Activated T-cell treated with anti-CD3 and anti-CD28 coated beads for 24 hours (primary cell): ENCODE measurements at places on chromosomes 4 and X.

- DNase-seq: no peak
Observed at GRCh38 chr4:184250795-184251669, 33.4 kb upstream of the ENPP6 start.

- no peak for DNase-seq
Observed at GRCh38 chr4:163111588-163111987, 55.1 kb downstream of the NAF1 start.

- DNase-seq: no peak
Observed at GRCh38 chr4:8366601-8367000, 73.9 kb downstream of the ACOX3 start.

GRCh38 chrX:54411732-54412131 lies 28.5 kb upstream of the TSR2 start:
- no peak for DNase-seq

- no peak for DNase-seq
Observed at GRCh38 chr4:48321312-48321711, 20.0 kb upstream of the SLAIN2 start.

DNA sequence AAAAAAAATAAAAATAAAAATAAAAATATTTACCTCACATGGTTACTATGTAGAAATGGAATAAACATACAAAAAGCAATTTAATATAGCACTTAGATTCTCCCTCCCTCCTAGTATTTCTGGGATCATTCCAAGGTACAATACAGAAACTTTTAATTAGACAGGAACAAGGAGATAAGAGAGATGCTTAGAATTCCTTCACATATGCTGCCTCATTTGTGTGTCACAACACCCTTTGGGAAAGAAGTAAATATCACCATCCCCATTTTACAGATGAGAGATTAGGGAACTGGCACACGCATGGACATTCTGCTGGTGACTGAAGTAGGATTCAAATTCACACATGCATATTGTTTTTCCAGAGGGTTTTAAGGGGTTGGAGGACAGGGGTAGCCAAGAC lies 164.2 kb downstream of the APBB2 start:
- DNase-seq: no peak

DNA sequence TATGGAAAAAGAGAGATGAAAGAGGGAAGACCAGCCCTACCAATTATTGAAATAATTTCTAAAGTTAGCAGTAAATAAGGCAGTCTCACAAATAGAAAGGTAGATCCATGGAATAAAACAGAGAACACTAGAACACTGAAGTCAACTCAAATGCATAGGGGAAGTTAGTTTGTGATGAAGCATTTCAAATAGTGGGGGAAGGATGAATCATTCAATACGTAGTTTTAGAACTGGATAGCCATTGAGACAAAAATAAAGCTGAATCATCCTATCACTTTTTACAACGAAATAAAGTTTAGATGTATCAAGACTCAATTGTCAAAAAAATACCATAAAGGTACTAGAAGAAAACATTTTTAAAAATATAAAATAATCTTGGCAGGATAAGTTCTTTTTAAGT lies 143.2 kb upstream of the DGKK start:
- no peak for DNase-seq

- no peak for DNase-seq
Observed at GRCh38 chrX:68375803-68376202, 57.5 kb downstream of the OPHN1 start.

DNA sequence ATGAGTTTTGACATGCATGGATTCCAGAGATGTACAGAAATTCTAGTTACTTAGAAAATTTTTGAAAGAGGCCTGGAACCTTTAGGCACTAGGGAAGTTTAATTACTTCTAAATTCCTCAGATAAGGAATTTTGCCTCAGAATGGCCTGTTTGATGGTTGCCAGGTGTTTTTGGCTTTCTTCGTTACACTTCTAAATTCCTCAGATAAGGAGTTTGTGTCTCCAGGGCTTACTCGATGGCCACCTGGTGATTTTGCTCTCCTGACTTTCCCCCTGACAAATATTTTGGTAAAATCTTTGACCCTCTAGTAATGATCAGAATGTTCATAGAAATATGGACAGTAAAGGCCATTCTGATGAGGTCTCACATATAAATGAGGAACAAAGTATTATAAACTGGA lies 64.3 kb downstream of the BEX3 start:
- no peak for DNase-seq

GRCh38 chr4:54473077-54473545 lies 184.6 kb upstream of the KIT start:
- DNase-seq: no peak

GRCh38 chr4:109294006-109294405 lies 8.5 kb downstream of the COL25A1 start:
- DNase-seq: no peak

- DNase-seq: no peak
Observed at GRCh38 chr4:152104901-152105357, 344.1 kb upstream of the GATB start.

- no peak for DNase-seq
Observed at GRCh38 chrX:47960406-47960805, 43.4 kb downstream of the ZNF182 start.

GRCh38 chrX:108298165-108298602 lies 140.0 kb downstream of the COL4A6 start:
- DNase-seq: no peak

GRCh38 chrX:139795196-139795595 lies 87.2 kb upstream of the MCF2 start:
- no peak for DNase-seq

DNA sequence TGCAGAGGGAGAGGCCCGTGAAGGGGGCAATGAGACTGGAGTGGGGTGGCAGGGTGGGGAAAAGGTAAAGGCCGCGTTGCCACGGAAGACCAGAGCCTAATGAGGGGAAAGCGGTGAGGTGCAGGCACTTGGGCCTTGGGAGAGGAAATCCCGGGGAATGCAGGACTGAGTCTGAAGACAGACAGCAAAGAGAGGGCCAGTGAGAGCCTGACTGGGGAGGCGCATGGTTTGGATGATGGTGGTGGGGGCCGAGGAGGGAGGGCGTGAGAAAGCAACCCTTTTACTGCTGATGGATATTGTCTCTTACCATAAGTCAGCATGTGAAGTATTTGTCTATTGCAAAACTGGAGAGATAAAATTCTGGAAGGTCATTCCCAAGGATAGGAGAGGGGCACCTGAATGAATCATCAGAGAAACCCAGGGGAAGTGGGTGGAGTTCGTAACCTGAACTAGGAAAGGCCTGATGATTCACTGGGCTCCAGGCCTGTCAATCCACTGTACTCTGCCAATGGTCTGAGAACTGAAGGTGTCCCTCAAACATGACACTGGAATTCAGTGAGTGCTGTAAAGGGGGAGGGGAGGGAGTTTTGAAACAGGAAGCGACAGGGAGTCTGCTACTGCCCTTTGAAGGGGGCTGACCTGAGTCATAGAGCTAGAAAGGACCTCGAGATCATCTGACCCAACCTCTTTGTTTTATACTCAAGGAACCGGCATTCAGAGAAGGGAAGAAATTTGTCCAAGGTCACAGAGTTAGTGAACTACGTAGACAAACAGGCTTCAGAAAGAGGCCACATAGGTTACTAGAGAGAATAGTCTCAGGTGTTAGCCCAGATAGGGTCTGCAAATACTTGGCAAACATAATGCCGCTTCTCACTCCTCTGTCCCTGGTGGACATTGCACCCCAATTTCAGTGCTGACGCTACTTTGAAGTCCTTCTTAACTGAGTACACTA lies 52.2 kb downstream of the NALF2 start:
- no peak for DNase-seq

- DNase-seq: no peak
Observed at GRCh38 chrX:40727093-40727492, 8.2 kb downstream of the MED14 start.

GRCh38 chrX:49249071-49249470 lies 13.8 kb downstream of the CCDC22 start:
- no peak for DNase-seq

DNA sequence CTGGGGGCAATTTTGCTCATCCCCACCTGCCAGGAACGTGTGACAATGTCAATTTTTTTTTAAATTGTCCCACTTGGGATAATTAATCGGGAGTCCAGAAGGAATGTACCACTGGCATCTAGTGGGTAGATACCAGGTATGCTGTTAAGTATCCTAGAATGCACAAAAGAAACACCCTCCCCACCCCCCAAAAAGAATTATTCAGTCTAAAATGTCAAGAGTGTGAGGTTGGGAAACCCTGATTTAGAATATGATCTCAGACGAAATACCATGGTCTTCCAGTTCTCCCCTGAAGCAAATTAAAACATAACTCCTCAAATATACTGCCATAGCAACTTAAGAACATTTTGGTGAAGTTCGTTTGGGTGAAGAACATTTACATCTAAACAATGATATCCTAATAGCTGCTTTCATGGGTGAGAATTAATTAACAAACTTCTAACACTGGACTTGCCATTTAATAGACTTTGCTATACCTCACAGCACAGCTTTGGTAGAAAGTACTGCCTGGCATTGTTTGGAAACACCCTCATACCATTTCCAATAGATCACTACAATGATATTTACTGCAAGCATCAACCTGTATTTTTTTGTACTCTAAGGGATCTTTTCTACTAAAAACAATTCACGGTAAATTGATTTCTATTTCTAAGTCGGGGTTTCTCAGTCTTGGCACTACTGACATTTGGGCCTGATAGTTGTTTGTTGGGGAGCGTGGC lies 36.5 kb downstream of the SH3RF1 start:
- DNase-seq: no peak

DNA sequence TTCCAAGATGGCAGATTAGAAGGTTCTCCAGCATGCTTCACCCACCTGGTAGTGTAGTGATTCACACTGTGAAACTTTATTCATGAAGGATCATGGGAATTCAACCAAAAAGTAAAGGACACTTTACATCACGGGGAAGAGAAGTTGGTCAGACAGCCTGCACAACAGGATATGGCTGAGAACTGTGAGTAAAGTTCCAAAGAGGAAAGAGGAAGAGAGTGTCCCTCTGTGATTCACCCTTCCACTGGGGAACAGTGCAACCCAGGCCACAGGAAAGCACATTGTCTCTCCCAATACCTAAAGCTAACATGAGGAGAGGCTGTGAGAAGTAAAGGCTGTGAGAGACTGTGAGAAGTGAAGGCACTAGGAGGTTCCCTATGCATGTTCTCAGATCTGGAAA lies 137.2 kb downstream of the STPG2 start:
- DNase-seq: no peak

- DNase-seq: no peak
Observed at GRCh38 chr4:114252499-114252898, 273.1 kb upstream of the ARSJ start.

- DNase-seq: no peak
Observed at GRCh38 chrX:20116577-20117240, at the start of gene MAP7D2. Gene MAP7D2 (minus strand): TSS chrX:20116907. CDS start chrX:20116879, 28 bp downstream.

DNA sequence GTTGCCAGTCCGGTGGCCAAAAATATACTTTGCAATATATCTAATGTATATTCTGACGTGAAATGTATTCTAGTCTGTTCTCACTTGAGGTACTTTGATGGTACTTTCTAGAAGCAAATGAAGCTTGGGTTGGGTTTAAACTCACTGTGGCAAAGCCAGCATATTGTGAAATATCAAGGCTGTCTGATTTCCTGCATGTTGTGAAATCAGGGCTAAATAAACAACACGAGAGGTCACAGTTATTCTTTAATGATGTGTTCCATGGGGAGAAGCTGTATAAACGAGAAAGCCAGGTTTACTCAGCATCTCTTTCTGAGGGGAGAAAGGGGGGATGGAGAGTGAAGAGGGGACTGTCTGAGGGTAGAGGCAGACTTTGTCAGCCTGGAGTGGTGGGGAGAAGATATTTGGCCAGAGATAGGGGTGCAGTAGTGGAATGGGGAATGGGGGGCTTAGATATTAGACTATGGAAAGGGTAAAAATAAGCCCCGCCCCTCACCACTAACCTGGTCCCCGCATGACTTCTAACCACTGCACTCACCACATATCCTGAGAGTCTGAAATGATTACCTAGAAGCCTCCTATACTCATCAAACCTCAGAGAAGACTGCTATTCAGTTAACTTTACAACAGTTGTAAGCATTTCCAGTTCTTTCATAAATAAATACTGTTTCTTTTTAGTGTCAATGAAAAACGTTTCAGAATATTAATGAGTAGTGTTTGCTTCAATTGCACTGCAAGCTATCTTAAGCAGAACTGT lies 5.9 kb upstream of the SCARB2 start:
- no peak for DNase-seq

DNA sequence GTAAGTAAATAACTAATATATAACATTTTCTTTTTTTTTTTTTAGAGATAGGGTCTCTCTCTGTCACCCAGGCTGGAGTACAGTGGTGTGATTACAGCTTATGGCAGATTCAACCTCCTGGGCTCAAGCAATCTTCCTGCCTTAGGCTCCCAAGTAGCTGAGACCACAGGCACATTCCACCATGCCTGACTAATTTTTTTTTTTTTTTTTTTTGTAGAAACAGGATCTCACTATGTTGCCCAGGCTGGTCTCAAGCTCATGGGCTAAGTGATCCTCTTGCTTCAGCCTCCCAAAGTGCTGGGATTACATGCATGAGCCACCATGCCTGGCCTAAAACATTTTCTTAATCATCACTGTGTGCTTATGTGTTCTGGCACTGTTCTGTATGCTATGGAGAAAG lies 32.8 kb downstream of the MGARP start:
- DNase-seq: no peak

- no peak for DNase-seq
Observed at GRCh38 chrX:70907900-70908299, 611 bp downstream of the TEX11 start.

DNA sequence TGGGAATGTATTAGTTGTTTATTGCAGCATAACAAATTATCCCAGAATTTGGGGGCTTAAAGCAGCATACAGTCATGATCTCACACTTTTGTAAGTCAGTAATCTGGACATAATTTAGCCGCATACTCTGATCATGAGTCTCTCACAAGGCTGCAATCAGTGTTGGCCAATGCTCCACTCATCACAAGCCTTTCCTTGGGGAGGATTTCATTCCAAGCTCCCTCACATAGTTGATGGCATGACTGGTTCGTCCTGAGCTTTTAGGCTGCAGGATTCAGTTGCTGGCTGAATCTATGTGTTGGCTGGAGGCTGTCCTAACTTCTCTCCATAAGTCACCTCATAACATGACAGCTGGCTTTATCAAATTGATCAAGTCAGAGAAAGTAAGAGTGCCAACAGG lies 1568.6 kb upstream of the PCDH7 start:
- no peak for DNase-seq

GRCh38 chrX:10231461-10231860 lies 74.7 kb downstream of the CLCN4 start:
- DNase-seq: no peak

- no peak for DNase-seq
Observed at GRCh38 chr4:76035141-76035540, 729 bp downstream of the CXCL11 start.

GRCh38 chrX:85573801-85574200 lies 194.3 kb upstream of the POF1B start:
- no peak for DNase-seq
